Mammary microvascular endothelial cell (primary cell): ENCODE measurements at places on chromosomes 4 and X. TPM values are rescaled to one million over a fixed set of nuclear protein-coding genes. Genes with fewer than 3 reads are reported as not detected.

Gene F8A2
- not detected in 2 replicates for total RNA-seq

Gene HPSE
- 6.9 and 7.1 TPM in 2 replicates for total RNA-seq

Gene MAGEA3
- total RNA-seq = not detected in 2 replicates

Gene TLR8
- total RNA-seq = not detected in 2 replicates

Gene SSX4B
- not detected in 2 replicates for total RNA-seq

Gene HS6ST2
- total RNA-seq = 0.10 and 0.67 TPM in 2 replicates

Gene FAM53A
- total RNA-seq = 0.39 and 0.60 TPM in 2 replicates

Gene PJA1
- 13.1 and 13.8 TPM in 2 replicates for total RNA-seq

Gene RS1
- not detected in 2 replicates for total RNA-seq

Gene BMP3
- not detected in 2 replicates for total RNA-seq

Gene GSX2
- not detected in 2 replicates for total RNA-seq

Gene FGA
- total RNA-seq = not detected in 2 replicates

Gene TMEM31
- total RNA-seq = not detected in 2 replicates

Gene ARMCX4
- total RNA-seq = 3.4 and 4.5 TPM in 2 replicates

Gene ITIH6
- total RNA-seq = not detected in 2 replicates

Gene KCND1
- 0.05 TPM in 1 of 2 replicates, not detected in the other for total RNA-seq

Gene TREX2
- total RNA-seq = 2.2 TPM in 1 of 2 replicates, not detected in the other

Gene TCEANC
- 0.40 and 0.49 TPM in 2 replicates for total RNA-seq

Gene CXCL9
- total RNA-seq = not detected in 2 replicates

Gene NUP62CL
- not detected in 2 replicates for total RNA-seq

Gene DGAT2L6
- 0.20 TPM in 1 of 2 replicates, not detected in the other for total RNA-seq
